Heart right ventricle (tissue), 16 donors: ENCODE measurements at places on chromosomes 11 and 22. TPM values are rescaled to one million over a fixed set of nuclear protein-coding genes. Genes with fewer than 3 reads are reported as not detected.

DNA sequence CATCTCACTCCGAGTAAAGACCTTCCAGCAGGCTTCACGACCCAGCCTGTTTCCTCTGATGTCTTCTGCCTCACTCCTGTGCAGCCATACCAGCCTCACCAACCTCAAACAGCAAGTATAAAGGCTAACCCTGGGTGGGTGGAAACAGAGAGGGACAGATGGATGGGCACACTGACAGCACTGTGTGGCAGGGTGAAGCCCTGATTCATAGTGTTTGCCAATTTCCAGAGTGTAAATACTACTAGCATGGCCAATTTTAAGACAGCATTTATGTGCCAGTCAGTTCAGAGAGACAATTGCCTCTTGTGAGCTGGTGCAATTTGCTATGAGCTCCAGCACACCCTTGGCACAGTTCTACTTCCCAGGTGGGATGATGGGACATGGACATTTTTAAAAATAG is 21.5 kb downstream of the TST start:
- no peak for DNase-seq

DNA sequence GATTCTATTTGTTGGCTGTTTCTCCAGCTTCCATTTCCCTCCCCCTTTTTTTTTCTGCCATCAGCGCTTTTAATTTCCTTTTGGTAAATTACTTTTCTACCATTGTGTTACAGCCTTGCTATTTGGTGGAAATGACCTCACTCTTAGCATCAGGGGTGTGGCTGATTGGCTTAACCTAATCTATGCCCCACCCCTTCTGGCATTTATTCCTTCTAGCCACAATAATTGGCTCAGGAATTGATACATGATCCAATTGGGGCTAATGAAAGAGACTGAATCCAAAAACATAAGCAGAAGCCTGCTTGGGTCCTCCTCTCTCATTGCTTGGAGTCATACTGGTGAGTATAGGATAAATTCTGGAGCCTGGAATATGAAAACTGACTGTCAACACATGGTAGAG is 402.4 kb upstream of the LRRC4C start:
- DNase-seq = no peak

DNA sequence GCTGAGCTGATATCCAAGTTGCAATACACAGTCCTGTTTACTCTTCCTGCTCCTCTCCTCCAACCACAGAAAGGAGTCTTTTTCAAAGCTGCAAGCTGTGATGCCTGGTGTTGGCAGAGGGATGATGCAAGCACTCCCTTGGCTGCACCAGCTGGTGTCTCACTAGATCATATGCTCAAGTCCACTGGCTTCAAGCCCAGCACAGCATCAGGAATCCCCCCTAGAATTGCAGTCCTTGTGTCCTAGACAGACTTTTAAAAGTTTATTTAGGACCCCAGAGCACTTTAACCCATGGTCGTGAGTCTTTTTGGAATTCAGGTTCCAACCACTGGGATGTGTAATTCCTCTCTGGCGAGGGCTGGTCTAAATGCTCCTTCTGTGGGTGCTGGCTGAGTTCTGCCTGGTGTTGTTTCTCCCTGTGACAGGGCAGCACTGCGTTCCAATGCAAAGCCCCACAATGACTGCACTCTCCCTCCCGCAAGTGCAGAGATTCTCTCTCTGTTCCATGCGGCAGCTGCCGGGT is 1.9 kb upstream of the HEPN1 start:
- no peak for DNase-seq

DNA sequence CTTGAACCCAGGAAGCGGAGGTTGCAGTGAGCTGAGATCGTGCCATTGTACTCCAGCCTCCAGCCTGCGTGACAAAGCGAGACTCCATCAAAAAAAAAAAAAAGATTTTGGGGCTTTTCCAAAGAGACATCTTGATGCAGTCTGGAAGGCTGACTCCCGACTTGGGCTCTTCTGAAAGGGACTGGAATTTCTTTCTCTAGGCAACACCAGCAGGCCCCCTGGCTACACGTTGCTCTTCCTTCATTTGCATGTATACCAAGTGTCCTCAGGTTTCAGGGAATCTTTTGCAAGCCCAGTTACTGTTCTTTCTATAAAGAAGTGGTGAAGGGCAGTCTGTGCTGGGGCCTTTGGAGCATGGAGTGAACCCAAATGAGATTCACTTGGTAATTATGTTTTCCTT is 211.0 kb downstream of the GRIK4 start:
- DNase-seq = no peak

- DNase-seq = no peak
Measured at GRCh38 chr11:112321501-112322172, 61.0 kb upstream of the PLET1 start.

DNA sequence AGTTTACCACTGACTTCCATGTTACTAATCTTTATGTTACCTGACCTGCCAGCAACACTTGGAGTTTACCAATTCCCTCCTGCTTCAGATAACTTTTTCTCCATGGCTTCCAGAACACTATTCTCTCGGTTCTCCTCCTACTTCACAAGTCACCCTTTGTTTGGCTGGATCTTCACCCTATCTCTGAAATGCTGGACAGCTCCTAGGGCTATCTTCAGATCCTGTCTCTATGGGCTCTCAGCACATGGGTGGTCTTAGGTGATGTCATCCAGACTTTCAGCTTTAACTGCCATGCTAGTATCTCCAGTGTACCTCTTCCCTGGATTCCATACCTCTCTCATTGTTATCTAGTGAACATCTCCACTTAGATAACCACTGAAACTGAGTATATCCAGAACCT is 12.2 kb upstream of the VWCE start:
- no peak for DNase-seq

DNA sequence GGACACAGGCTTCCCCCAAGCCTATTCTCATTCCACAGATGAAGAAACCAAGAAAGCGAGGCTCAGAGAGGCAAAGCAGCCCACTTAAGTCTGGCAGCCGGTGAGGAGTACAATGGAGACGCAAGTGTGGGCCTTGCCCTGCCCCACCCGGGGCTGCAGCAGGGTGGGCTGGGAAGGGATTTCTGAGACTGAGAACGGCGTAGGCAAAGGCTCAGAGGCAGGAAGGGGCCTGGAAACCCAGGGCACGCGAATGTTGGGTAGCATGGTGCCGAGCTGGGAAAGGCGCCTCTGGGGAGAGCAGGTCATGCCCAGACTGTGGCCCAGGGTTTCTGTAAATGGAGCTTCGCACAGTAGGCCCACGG is 47.5 kb upstream of the SHISAL1 start:
- DNase-seq = no peak

GRCh38 chr11:116980136-116980793 is 118.0 kb downstream of the SIK3 start:
- no peak for DNase-seq

DNA sequence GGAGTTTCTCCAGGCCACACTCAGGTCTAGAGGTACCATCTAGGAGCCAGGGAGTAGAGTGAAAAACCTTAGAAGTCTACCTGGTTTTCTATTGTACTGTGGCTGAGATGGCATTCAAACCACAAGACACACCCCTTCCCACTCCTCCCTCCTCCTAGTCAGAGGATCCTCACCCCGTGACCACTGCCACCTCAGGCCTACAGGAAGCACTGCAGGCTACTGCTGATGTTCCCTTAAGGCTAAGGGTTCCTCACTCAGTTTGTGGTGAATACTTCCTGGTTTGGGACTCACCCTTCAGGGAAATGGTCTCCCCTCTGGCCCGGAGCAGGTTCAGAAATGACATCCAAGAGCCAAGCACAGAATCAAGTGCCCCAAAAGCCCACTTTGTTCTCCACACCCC is 1293.9 kb downstream of the JRKL start:
- DNase-seq = no peak

GRCh38 chr11:70130636-70131035 is 52.5 kb downstream of the ANO1 start:
- DNase-seq = no peak

DNA sequence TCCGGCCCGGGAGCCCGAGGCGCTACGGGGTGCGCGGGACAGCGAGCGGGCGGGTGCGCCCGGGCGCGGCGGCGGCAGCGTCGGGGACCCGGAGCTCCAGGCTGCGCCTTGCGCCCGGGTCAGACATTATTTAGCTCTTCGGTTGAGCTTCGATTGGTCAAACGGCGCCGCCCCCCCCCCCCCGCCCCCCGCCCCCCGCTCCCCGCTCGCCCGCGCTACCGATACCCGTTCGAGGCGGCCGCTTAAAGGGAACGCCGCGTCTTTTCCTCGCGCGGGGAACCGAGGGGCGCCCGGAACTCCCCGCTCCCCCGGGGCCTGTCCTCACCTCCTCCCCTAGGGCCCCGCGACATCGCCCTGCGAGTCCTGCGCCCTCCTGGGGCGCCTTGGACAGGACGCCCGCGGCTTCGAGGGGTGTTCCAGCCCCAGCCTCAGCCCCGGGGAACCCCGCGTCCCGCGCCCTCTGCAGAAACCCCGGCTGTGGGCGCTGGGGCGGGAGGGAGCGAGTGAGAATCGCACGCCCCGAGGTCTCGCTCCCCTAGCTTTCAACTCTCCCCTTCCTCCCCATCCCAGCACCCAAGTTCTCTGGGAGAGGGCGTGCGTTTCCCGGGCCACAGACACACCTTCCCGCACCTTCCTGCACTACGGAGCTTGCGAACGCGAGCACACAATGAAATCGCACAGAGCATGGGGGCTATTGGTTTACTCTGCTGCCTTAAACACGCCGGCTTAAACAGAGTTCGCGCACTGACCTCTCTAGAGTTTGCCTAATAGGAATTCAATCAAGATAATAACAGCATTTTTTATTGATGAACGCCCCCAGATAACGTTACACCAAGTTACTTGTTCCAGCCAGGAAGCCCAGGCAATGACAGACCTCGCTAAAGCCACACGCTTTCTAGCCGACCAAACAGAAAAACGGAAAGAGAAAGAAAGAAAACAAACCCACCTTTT is at the start of gene BDNF:
Gene BDNF (minus strand): TSS at position 105 of the 951 bp plus-strand sequence. CDS start 41,891 bp downstream, outside the sequence.
- no peak for DNase-seq

DNA sequence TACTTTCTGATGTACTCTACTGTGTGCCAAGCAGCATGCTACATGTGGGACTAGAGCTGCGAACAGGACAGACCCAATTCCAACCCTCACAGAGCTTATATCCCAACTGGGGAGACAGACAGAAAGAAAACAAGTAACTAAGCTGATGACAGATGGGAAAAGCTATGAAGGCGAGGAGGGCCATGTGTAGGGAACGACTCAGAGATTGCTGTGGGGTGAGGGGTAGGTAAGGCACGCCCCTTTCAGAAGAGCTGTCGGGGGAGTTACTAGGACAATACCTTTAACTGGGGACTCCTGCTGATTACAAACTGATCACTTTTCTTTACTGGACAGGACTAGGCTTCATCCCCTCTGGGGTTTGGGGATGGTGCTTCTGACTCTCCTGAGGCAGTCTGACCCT is 48.9 kb downstream of the ST3GAL4 start:
- no peak for DNase-seq

DNA sequence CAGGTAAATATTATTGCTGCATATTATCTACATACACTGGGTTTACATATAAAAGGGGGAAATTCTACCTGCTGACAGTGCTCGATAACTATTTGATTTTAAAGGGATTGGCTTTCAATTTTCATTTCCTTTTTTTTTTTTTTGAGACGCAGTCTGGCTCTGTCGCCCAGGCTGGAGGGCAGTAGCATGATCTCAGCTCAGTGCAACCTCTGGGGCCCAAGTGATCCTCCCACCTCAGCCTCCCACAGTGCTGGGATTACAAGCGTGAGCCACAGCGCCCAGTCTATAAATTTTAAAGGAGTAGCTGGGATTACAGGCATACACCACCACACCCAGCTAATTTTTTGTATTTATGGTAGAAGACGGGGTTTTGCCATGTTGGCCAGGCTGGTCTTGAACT is 3.2 kb upstream of the PCF11 start:
- DNase-seq = no peak

DNA sequence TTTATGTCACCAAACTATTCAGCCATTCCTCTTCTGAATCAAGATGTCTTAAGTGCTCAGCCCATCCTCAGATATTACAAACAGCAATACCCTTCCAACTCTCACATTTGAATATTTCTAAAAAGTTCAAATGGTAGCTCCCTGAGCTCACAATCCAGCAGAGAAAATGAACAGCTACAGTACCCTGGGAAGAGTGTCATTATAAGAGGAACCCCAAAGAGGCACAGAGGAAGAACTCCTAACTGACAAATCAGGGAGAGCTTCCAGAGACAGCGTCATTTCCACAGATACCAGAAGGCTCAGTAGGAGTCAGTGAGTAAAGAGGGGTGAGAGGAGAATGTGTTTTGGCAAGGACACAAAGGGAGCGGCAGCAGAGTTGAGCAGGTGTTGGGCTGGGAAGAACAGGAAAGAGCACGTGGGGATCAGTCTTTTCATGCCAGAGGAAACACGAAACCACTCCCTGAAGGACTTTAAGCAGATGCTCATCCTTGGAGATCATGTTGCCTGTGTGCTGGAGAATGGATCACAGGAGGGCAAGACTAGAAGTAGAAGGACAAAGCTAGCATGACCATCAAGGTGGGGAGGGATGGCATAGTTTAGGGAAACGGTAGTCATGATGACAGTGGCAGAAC is 4.3 kb downstream of the CLTCL1 start:
- no peak for DNase-seq

GRCh38 chr11:37394236-37394870 is 796.3 kb upstream of the RAG2 start:
- no peak for DNase-seq

DNA sequence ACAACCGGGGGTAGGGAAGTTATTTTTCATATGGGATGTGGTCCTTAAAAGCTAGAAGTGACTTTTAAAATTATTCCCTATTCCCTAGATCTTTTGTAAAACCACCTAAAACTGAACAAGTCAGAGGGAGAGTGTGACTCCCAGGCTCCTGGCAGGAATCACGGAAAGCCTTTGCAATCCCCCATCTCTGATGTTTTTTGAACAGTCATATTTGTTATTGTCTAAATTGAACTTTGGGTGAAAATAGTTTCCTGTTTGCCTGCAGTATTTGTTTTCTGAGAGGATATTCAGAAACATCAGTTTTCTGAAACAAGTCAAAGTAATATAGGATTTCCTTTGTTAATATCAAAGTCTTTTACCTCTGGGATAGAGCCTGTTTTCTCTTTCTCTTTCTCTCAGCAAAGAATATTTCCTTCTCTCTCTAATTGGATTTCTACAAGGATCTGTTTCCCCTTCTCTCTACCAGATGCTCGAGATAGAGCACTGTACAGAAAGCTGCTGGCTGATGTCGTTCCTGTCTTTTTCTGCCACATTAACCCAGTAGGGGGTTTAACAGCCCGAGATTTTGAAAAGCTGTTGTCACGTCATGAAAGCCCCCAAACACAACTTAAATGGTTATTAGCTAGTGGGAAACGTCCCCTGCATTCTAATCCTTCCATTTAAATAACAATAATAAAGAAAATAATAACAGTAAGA is 132.2 kb upstream of the PITPNB start:
- DNase-seq = no peak

GRCh38 chr11:126413426-126413825 is 57.9 kb downstream of the ST3GAL4 start:
- DNase-seq = no peak

Gene SELENOM
- 43.9 TPM for total RNA-seq

Gene RFPL3
- not detected for total RNA-seq

Gene ARHGAP8
- total RNA-seq = not detected

Gene APOL3
- 49.7 TPM for total RNA-seq

Gene APOA4
- not detected for total RNA-seq

Gene BCO2
- total RNA-seq = 83.4 TPM

Gene OR5AS1
- not detected for total RNA-seq

Gene SPECC1L
- 48.4 TPM for total RNA-seq
